ENCODE measurements at places on chromosomes 11 and 22.

DNA sequence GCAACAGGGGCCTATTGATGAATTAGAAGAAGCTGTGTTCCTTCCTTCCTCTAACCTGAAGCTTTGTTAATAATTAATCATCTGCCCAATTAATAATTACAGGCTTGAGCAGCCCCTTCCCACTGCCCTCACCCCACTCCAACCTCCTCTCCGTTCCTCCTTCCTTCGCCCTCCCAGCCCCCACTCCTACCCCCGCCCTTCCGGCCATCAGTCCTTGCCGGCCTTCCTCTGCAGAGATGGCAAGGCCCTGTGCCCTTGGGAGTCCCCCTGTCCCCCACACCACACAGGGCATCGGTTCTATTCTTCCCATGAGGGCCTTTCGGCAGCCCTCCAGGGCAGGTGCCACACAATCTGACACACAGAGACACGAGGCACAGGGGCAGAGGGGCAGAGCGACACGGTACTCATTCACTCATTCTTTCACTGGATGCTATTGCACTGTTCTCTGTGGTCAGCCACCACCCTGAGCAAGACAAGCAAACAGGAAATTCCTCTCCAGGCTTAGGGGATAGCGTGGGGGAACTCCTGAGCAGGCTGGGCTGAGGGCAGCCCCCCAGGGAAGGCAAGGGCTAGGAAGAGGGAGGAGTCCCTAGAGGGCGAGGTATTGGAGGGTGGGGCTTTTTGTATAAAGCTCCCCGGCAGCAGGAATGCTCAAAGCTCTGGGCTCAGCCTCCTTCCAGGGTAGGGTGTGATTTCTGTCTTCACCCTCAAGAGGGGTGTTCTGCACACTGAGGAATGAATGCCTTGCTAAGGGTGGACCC, 14.7 kb downstream of the MGAT3 start:
- no peak for DNase-seq

DNA sequence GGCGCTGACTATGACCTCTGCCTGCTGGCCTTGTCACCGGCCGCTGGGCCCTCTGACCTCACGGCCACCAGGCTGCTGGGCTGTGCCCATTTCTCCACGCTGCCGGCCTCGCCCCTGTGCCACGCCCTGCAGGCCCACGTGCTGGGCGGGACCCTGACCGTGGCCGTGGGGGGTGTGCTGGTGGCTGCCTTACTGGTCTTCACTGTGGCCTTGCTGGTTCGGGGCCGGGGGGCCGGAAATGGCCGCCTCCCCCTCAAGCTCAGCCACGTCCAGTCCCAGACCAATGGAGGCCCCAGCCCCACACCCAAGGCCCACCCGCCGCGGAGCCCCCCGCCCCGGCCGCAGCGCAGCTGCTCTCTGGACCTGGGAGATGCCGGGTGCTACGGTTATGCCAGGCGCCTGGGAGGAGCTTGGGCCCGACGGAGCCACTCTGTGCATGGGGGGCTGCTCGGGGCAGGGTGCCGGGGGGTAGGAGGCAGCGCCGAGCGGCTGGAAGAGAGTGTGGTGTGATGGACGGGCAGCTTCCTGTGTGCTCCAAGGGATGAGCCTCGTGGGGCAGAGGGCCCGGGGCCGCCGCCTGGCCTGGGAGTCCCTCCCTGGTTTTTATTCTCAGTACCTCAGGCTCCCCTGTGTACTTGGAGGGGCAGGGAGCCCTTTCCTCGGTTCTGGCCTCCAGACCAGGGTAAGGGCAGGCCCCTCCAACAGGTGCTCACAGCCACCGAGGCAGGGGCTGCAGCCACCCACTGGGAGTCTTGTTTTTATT, 3.0 kb downstream of the LRFN4 start:
- no peak for DNase-seq

DNA sequence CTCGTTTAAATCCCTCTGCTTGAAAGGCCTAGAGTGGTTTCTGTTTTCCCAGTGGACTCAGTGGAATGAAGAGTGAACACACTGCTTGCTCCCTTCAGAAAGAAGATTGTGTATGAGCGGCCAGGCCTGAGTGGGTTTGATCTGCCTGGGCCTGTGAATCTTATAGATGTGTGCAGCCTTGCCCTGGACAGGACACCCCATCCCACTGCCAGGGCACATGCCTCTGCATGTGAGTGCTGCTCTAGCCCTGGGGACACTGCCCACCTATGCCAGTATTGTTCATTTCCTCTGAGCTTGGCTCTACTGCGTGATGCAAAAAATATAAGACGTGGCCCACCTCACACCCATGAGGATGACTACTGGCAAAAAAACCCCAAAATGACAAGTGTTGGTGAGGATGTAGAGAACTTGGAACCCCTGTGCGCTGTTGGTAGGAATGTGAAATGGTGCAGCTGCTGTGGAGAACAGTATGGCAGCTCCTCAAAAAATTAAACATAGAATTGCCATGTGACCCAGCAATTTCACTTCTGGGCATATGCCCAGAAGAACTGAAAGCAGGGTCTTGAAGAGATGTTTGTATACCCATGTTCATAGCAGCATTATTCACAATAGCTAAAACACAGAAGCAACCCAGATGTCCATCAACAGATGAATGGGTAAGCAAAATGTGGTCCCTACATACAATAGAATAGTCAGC, 27.3 kb upstream of the NECTIN1 start:
- no peak for DNase-seq

GRCh38 chr11:119509282-119509841, 86.4 kb upstream of the THY1 start:
- no peak for DNase-seq

GRCh38 chr11:70577258-70577603, 178.9 kb downstream of the CTTN start:
- DNase-seq = no peak
